ENCODE measurements at places on chromosomes 5 and 9.

DNA sequence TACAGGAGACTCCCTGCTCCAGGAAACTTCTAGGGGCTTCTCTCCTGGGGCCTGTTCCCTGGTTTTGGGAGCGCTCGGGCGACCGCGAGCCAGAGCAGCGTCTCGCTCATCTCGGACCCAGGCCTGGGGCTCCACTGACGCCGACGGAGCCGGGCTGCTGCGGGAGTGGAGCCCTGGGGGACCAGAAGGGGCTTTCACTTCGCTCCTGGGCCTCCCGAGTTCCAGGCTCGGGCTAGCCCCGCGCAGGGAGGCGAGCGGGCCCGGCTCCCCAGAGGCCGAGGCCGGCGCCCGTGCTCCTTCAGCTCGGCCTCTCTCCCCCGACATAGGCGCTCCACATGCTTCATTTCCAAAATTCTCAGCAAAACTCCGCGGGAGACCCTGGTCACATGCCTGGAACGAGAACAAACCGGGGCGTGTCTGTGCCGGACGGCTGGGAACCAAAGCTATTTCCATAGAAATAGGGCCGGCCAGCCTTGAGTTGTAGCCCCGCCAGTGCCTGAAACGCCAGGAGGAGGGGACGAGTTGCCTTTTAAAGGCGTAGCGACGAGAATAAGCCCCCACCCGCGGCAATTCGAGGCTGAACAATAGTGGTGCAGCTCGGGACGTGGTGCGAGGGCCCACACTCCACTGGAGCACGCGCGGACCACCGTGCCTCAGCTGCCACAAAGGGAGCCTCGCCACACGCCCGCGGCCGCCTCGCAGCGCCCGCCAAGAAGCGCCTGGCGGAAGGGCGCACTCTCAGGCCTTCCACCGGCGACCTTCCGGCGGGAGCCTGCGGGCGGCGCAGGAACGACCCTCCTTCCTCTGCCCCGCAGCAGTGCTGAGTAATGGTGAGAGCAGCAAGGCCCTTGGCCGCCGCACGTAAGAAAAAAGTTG is 1.1 kb upstream of the G3BP1 start:
- peak; percentile 42 for DNase-seq

DNA sequence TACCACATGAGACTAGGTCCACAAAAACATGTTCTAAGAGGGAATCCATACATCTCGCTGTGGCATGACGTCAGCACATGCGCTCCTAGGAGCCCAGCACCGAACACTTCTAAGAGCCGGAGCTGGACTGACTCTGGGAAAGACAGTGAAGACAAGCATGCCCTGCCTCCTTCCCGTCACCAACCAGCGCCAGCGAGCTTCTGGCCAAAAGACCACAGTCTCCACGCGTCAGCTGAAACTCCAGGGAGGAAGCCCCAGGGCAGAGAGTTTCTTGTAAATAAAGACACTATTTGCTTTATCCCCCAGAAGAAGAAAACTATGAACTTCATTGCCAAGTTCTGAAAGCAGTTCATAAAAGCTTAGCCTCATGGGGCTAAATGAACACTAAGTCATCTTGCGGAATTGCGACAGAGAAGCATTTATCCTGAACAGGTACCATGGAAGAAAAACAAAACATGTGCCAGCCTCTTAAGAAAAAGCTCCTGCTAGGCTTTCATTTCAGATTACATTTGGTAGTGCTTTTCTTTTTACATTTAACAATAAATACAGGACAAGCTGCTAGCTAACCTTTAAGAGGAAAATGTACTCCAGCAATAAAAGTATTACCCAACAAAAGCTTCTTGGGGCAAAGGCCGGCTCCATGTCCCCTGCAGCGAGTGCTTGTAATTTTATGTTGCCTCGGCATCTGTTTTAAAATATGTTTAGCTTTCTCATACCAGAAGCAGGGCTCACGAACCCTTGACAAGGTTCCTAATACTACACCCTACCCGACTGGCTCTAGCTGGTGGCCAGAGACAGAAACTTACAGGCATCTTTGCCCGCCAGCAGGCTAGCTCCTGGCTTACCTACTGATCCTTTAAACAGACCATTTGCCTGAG is 96.5 kb downstream of the PRRT1B start:
- no peak for DNase-seq

DNA sequence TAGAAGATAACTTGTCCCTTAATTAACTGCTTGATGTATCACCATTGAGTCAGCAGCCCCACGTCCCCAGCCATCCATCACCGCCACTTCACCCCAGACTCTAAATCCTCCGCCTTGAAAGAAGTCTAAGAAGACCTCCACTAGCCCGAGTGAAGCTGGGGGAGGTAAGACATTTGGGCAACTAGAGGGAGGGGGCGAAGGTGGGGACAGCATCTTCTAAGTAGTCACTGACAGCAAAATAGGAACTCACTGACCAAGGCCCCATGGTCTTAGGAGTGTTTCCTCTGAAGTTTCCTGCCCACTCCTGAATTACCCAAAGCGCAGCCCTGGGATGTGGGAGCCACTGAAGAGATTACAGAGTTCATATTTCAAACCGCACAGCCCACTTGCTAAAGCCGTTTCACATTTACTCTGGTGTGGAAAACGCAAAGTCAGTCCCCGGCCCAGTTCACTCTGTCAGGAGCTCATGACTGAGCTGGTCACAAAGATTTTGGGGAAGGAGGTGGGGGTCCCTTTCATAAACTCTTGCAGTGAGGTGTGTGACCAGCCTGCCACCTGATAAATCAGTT is 107.4 kb downstream of the LHFPL2 start:
- DNase-seq, result no peak

- no peak for DNase-seq
Measured at GRCh38 chr9:126682113-126682810, 68.5 kb downstream of the LMX1B start.

- DNase-seq, result no peak
Measured at GRCh38 chr9:28293369-28294090, 720.2 kb upstream of the C9orf72 start.

- DNase-seq, result peak; percentile 5
Measured at GRCh38 chr5:68053202-68053601, 162.4 kb upstream of the PIK3R1 start.

GRCh38 chr5:43855452-43855851 is 252.5 kb downstream of the NNT start:
- DNase-seq, result no peak

GRCh38 chr5:32206509-32207354 is 32.6 kb upstream of the GOLPH3 start:
- DNase-seq, result no peak

GRCh38 chr5:100790951-100791350 is 112.1 kb downstream of the ST8SIA4 start:
- DNase-seq, result no peak

DNA sequence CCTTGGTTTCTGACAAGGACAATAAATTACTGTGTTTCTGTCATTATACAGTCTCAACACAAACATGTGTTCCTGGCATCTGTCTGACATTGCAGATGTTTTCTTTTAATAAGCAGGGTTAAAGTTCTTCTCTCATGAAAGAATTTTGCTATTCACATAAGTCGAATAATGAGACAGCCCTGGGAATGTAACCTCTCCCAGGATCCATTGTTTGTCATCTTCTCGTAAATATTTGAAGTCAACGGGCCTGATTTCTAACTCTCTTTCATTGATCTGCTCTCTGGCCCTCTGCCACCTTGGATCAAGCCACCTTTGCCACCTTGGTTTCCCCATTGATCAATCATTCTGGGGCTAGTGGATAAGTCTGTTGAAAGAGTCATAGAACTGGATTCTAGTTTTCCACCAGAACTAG is 12.9 kb upstream of the CAST start:
- DNase-seq, result no peak

GRCh38 chr5:73136055-73136562 is 15.7 kb downstream of the TMEM171 start:
- DNase-seq, result no peak

DNA sequence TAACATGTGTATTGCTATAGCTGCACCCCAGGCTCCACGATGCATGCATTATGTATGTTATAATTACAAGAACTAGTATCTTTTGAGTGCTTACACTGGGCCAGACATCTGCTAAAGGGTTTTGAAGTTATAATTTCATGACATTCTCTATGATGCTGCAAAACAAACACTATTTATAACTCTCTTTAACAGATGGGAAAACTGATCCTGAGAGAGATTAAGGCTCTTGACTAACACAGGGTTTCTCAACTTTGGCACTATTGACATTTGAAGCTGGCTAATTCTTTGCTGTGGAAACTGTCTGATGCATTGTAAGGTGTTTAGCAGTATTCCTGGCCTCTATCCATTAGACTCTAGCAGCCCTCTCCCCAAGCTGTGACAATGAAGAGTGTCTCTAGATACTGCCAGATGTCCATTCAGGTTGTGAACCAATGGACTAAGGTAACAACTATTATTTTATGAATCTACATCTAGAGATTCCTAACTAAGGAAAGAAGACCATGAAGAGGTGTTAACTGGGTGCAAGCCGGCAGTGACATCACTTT is 258.6 kb downstream of the ASTN2 start:
- no peak for DNase-seq

- DNase-seq, result no peak
Measured at GRCh38 chr5:158170060-158170459, 311.1 kb upstream of the CLINT1 start.

DNA sequence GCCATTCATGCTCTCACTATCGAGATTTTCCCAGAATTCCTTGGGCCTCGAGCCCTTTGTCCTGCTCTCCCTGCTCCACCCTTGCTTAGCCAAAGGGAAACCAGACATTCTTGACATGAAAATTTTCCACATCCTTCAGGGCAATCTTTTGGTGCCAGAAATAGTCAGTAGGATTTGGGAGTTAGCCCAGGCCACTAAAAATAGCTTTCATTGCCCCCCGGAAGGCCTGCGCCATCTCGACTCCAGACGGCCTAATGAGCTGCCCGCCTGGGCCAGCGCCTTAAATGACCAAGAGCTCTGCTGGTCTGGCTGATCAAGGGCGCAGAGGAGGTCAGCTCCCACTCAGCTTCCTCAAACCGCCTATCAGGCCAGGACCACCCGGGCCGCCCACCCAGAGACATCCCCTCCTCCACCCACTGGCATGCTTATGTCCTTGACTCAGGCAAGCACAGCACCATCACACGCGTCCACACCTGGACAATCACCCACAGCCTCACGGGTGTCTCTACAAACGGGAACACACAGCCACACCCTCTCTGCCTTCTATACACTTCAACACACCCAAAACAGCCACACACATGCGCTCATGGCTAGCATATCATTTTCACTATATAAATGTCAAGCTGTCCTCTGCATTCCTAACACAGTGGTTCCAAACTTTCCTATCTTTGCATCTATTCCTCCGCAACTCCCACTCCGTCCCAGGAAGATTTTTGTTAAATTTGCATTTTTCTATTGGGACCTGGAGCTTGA is 20.9 kb downstream of the DUSP1 start:
- no peak for DNase-seq

DNA sequence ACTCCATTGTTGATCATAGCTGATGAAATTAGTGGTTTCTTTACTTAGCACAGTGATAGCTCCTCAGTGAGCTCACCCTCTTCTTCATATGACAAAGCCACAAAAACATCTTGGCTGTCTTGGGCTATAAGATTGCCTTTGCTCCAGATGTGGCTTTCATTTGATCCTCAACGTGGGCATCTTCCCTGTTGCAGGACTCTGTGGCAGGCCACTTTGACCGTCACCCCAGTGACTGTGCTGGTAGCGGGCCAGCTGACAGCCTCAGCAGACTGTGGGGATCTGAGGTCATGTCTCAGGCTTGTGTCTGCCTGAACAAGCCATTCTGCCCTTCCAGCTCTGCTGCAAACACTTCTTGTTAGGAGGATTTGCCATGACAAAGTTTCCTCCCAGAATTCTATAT is 422.2 kb downstream of the NR2F1-AS1 start:
- no peak for DNase-seq

DNA sequence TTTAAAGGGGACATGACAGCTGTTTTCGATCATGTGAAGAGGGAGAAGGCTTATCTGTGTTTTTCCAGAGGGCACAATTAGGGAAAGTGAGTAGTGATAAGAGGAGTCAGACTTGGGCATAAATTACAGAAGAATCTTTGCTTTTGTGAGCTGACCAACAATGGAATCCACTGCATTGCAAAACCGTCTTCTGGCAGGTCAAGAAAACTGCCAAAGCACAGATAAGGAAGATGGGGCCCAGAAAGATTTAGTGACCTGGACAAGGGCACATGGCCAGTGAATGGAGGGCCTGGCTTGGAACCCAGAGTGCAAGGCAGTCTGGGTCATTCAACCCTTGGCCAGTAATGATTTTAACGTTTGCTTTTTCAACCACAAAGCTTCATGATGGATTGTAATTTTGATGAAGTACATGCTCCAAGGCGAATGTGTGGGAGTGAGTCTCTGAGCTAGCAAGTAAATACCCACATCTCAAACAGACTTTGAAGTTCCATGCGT is 153.2 kb upstream of the MAST4 start:
- no peak for DNase-seq

- DNase-seq, result peak; percentile 56
Measured at GRCh38 chr5:111502956-111503355, 9.4 kb downstream of the STARD4 start.

DNA sequence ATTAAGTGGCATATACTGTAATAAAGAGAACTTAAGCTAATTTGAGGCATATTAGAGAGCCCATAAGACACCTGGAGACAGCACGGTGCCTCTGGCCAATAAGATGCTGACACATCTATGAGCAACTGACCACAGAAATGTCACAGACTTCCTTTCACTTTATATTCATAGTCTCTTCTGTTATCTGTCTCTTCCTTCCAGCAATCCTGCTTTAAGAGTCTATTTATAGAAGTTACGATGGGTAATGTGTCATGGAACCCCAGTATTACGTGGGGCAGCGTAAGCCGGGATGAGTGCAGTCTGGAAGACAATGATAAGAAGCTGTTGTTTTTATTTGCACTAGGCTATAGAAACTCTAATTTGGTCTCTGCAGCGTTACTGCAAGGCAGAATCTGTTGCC is 136.8 kb downstream of the CFAP90 start:
- no peak for DNase-seq

- no peak for DNase-seq
Measured at GRCh38 chr5:150532996-150533395, 25.1 kb downstream of the NDST1 start.

DNA sequence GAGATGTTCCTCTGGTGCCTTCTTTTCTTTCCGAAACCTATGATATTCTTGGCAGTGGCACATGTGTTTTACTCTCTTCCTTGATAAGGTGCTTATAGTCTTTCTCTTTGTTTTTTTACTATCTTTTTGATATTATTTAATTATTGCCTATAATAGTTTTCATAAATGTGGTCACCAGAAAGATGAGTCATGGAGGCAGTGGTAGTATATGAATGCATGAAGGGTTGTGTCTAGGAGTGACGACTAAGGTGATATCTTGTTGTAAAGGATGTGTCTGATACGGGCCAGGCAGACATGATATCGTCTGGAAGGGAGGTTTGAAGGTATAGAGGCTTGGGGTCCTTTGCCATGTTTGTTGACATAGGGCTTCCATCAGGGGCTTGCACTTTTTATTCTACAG is 36.8 kb downstream of the SLC44A1 start:
- DNase-seq, result no peak

GRCh38 chr5:159465604-159466003 is 135.3 kb upstream of the IL12B start:
- no peak for DNase-seq

- DNase-seq, result peak; percentile 26
Measured at GRCh38 chr5:169943026-169943425, 37.3 kb downstream of the INSYN2B start.
